ENCODE measurements at places on chromosomes 6 and 20.

- DNase-seq, result peak; percentile 9
Measured at GRCh38 chr20:30593572-30593971, 663.9 kb upstream of the DEFB115 start.

GRCh38 chr6:37492236-37492972, 7.3 kb downstream of the CCDC167 start:
- DNase-seq, result no peak

DNA sequence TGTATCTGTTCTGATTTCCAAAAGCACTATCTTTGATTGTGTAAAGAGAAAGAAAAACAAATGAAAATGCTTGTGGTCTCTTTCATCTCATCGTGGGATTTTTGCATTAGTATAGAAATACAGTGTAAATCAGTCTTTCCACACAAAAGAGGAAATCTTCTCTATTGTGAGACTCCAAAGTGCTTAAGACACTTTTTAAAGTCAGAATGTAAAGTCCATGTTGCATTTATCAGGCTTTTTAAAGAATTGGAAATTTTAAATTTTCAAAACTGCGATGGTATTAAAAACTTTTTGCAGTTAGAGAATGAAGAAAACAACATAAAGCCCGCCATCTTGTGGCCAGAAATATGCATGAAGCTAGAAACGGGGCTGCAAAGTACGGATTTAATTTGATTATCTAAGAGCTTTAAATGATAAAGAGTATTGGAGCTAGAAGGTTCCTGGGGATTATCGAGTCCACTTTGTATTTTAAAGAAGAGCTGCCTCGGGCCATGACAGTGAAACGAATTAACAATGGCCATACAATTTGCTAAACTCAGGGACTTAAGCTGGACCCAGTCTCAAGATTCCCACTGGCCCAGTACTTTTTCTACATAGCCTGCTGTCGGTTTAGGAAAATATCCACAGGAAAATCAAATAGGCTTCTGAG, 339.6 kb downstream of the ARHGAP18 start:
- DNase-seq, result peak; percentile 17

DNA sequence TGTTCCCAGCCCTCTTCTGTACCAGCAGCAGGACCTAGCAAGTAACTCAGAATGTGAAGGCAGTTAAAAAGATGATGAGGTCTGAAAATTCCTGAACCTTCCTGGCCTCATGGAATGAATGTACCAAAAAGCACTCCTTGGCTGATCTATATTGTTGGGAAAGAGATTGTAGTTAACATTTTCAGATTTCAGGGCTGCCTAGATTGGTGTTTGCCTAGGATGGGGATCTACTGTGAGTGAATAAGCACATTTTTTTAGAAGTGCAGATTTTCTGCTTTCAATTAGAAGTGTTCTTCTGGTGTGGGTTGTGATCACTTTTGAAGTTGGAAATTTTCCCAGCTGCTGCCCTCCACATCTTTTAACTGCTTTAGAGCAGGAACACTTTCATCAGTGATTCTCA, 6.2 kb downstream of the MYLIP start:
- no peak for DNase-seq

DNA sequence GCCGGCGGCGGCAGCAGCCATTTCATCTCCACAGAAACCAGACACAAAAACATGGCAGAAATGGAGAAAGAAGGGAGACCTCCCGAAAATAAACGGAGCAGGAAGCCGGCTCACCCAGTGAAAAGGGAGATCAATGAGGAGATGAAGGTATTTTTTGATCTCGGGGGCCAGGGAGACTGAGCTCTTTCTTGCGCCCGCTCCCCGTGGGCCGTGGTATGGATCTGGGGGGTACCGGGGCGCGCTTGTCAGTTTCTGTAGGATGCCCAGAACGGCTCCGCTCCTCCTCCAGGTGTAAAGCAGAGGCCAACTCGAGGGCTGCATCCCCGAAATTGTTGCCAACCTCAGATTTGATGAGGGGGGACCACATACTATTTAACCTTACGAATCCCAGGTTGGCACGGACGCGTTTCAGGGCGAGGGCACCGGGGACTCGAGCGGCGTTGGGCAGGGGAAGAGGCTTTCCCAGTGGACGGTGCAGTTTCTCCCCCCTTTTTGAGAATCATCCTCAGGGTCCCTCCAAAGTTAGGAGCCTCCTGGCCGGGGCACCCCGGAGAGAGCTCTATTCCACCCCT, 735 bp downstream of the SOBP start:
- no peak for DNase-seq

GRCh38 chr20:1618954-1619540, 762 bp downstream of the SIRPB1 start:
- no peak for DNase-seq

GRCh38 chr20:38651154-38651553, 49.5 kb downstream of the ARHGAP40 start:
- no peak for DNase-seq

- DNase-seq, result peak; percentile 70
Measured at GRCh38 chr20:58408603-58409246, 19.7 kb downstream of the VAPB start.

DNA sequence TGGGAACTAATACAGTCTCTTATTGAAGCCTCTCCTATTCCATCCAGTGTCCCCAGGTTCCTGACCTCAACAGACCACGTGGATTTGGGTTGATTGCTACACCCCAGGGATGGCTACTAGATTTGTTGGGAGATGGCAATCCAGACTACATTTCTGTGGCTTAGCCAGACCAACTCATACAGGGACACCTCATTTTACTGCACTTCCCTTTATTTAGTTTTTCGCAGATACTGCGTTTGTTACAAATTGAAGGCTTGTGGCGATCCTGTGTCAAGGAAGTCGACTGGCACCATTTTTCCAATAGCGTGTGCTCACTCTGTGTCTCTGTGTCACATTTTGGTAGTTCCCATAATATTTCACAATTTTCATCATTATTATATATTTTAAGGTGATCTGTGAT, 10.3 kb upstream of the MTRF1L start:
- DNase-seq, result no peak

DNA sequence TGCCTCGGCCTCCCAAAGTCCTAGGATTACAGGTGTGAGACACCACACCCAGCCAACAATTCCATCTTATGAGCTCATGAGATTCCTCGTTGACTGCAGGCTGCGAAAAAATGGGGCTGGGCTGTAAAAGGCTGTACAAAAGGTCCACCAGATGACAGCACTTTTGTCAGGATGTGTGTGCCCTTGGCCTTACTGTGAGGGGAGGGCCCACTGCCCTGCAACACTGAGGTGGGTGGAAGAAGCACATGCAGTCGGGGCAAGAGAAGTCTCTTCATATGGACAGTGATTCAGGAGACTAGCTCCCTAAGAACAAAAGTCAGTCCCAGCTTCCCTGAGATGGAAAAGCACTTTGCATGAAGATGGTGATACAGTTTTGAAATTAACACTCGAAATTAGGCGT, 50.5 kb downstream of the KCTD20 start:
- DNase-seq, result no peak

DNA sequence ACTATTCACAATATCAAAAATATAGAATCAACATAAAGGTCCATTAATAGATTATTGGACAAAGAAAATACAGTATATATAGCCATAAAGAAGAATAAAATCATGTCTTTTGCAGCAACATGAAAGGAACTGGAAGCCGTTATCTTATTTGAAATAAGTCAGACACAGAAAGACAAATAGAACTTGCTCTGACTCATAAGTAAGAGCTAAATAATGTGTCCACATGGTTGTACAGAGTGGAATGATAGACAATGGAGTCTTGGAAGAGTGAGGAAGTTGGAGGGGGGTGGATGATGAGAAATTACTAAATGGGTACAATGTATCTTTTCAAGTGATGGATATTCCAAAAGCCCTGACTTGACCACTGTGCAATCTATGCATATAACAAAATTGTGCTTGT, 613.5 kb downstream of the PHF3 start:
- no peak for DNase-seq

GRCh38 chr20:39899881-39900280, 789.2 kb downstream of the MAFB start:
- DNase-seq, result no peak

DNA sequence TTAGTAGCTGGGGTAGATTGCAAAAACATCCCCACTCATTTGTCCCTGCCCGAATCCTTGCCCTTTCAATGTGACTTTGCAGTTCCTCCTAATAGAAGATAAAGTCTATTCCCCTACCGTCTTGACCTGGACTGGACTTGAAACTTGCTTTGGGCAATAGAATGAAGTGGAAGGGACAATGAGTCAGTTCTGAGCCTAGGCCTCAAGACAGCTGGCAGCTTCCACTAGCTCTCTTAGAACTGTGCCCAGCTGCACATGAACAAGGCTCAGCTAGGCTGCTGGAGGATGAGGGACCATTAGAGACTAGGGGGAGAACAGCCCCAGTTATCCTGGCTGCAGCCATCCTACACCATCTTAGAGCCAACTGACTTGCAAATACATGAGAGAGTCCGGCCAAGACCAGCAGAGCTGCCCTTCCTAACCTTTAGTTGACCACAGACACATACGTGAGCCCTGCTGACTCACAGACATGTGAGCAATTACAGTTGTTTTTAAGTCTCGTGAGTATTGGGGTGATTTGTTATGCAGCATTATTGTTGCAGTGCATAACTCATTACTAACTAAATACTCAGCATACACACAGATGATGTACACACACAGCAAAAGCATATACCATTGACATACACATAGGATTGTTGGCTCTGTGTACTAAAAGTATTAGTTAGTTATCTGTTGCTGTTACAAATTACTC, 105.5 kb downstream of the DHX35 start:
- DNase-seq, result no peak

DNA sequence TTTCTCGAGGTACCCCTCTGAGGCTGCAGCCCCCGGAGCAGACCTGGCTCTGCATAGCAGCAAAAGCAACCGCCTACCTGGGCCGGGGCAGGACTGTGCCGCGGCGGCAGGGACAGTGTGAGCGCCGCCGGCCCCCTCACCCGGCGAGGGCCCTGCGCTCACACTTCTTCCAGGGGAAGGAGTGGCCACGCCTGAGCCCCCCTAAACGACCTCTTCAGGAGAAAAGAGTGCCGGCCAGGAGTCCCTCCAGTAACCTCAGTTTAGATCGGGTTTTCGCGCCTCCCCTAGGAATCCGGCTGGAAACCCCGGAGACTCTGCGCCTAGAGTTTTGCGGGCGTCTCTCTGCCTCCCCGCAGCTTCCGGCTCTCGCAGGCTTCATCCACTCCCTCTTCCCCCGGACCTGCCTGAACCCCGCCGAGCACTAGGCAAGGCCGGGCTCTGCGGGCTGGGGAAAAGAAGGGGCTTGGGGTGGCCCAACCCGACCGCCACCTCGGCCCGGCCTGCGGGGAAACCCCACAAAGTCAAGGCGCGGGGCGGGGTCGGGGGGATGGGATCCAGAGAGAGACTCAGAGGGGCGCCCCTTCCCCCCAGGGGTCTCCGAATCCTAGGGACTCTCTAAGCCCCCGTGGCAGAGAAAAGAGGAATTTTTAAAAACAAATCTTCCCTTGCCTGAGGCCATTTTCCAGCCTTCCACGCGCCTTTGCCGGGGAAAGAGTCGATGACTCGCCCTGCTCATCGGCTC, 558 bp downstream of the LINC00237 start:
- no peak for DNase-seq

GRCh38 chr20:40682104-40682981, 6.7 kb downstream of the MAFB start:
- no peak for DNase-seq

DNA sequence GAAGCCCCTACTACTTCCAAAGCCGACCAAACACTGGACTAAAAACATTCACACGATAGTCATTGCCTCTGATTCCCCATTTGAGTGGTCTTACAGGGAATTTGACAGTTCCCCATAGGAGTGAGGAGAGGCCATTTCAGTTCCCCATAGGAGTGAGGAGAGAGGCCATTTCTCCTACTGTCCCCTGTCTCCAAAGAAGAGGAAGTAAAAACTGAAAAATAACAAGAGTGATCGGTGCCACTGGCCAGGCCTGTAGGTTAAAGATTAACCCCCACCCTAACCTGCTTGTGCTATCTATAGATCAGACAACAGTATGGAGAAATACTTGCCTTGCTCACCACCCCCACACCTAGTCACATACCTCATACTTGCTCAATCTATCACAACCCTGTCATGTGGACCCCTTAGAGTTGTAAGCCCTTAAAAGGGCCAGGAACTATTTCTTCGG, 204.0 kb upstream of the MOCS1 start:
- peak; percentile 14 for DNase-seq

- DNase-seq, result no peak
Measured at GRCh38 chr20:47810116-47810677, 24.9 kb upstream of the SULF2 start.

- no peak for DNase-seq
Measured at GRCh38 chr20:8631271-8631670, 437.6 kb upstream of the PLCB4 start.

DNA sequence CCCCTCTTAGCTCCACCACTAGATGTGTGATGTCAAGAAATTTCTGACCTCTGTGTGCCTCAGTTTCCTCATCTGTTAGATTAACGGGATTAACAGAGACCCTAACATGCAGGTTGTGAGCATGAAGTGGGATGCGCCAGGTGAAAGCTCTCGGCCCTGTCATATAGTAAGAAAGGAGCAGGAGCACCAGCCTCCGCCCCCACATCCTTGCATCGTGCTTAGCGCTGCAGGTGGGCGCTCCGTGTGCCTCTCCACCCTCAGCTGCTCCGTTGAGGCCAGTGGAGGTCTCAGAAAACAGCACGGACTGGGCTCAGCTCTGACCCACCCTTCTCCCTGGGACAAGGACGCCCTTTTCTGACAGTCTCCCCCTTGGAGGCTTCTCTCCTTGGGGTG, 63.4 kb downstream of the TCP11 start:
- DNase-seq, result no peak

GRCh38 chr6:16846399-16846778, 85.1 kb upstream of the ATXN1 start:
- DNase-seq, result no peak

GRCh38 chr6:158611541-158612370, 32.8 kb downstream of the DYNLT1 start:
- no peak for DNase-seq

DNA sequence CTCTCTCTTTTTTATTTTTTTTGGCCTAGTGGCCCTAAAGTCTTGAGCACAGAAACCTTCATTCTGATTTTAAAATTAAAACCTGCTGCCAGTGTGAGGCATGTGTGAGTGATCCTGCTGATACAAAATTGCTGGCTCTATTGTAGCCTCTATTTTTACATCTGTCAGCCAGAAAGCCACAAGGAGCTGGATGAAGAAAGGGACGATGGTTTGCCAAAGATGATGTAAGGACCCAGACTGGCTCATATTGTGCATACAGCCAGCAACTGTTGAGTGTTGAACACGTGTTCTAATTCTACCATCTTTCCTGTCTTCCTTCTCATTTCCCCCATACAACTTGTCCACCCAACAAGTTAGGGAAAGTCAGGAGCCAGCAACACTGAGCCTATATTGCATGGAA, 40.8 kb upstream of the ATXN1 start:
- no peak for DNase-seq

GRCh38 chr6:154251116-154251515, 105.5 kb downstream of the IPCEF1 start:
- DNase-seq, result no peak

DNA sequence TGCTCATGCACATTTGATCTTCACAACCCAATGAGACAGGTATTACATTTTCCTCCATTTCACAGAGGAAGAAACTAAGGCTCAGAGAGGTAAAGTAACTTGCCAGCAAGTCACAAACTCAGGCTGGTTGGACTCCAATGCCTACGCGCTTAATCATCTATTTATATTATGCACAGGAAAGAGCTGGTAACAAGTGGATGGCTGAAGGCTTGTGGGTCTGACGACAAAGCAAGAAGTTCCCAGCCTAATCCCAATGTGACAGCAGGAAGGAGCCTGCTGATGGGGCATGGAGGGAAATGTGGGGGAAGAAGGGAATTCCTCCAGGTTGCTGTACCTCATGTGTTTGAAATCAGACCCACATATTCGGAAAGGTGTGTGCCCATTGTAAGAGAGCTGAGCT, 3.9 kb downstream of the CDH22 start:
- DNase-seq, result no peak

Measured in NCI-H526 (cell line).